ENCODE measurements at places on chromosomes 13 and 19. TPM values are rescaled to one million over a fixed set of nuclear protein-coding genes. Genes with fewer than 3 reads are reported as not detected.

CBY2 gene
- 0.45 TPM for polyA plus RNA-seq

C19orf33 gene
- 4.8 TPM for polyA plus RNA-seq

GRCh38 chr19:16111909-16112752 is 442 bp downstream of the RAB8A start:
- no peak for DNase-seq

- no peak for DNase-seq
Measured at GRCh38 chr19:33859016-33859415, 62.3 kb downstream of the KCTD15 start.

HSPB6 gene
- 27.8 TPM for polyA plus RNA-seq
